ENCODE measurements at places on chromosomes 16 and 17.

- peak; percentile 91 for DNase-seq
These were observed 43.0 kb upstream of the ZNF750 start for GRCh38 chr17:82882715-82883418.

- DNase-seq: no peak
These were observed 274.0 kb downstream of the PARN start for GRCh38 chr16:14356064-14356463.

DNA sequence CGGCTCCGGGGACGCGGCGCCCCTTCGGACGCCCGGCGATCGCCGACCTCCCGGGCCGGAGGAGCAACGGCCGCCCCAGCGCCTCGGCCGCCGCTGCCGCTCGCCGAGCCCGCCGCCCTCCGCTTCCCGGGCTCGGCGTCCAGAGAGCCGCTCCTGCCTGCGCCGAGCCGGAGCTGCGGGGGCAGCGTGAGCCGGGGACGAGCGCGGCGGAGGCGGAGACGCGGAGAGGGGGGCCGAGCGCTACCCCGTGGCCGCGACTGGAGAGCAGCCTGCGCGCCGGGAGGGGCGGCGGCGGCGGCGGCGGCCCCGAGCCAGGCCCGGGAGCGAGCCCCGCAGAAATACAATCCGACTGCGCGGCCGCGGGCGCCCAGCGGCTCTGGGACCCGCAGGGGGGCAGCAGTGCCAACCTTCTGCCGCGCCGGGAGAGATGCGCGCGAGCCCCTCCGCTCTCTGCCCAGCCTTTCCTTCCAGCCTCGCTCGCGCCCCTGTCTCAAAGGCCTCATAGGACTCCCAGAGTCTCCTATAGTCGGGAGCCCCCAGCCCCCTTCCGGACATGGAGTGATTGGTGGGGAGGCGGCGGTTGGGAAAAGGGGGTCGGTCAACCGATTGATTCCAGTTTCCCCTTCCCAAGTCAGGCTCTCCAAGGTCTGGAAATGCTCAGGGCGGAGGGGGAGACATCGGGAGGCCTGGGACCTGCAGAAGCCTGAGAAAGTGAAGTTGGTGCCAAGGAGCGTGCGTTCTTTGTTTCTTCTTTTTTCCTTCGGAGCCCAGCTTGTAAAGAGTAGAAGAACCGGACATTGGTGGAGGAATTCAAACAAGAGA lies 1.0 kb upstream of the SDK2 start:
- DNase-seq: no peak

DNA sequence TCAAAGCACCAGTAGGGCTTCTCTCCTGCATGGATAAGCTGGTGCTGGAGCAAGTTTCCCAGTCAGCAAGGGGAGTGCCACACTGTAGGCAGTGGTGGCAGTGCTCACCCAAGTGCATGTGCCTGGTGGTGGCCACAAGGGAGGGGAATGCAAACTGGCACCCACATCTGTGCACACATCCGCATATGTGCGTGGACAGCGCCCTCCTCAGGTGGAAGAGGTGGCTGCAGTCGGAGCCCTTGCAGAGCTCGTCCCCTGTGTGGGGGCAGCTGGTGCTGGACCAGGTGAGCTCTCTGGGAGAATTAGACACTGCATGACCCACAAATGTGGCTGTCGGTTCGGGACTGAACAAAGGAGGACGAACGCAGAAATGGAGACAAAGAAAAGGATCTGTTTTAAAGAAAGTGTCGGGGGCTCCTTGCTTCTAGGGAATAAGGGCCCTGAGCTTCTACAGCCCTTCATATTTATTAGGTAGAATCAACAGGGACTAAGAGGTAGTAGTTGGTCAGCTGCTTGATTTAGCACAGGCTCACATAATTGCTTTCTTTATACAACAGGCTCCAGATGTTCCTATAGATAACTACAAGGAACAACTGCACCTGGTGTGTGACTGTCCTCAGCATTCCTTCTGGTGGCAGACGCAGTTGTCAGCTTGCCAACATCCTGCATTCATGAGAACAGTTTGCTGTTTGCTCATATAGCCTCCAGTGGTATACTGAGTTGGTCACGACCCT lies 5.3 kb upstream of the ZNF689 start:
- peak; percentile 65 for DNase-seq

GRCh38 chr17:48382989-48383388 lies 47.0 kb downstream of the SKAP1 start:
- DNase-seq: no peak

- DNase-seq: no peak
These were observed 126.6 kb downstream of the TMEM132E start for GRCh38 chr17:34706029-34706428.

GRCh38 chr16:51024703-51025102 lies 126.4 kb downstream of the SALL1 start:
- no peak for DNase-seq

- no peak for DNase-seq
These were observed 452.7 kb downstream of the WWOX start for GRCh38 chr16:78552106-78552675.

GRCh38 chr17:71315568-71315967 lies 805.3 kb upstream of the SOX9 start:
- DNase-seq: no peak

GRCh38 chr17:36066365-36066985 lies 2.4 kb downstream of the CCL18 start:
- DNase-seq: peak; percentile 95

DNA sequence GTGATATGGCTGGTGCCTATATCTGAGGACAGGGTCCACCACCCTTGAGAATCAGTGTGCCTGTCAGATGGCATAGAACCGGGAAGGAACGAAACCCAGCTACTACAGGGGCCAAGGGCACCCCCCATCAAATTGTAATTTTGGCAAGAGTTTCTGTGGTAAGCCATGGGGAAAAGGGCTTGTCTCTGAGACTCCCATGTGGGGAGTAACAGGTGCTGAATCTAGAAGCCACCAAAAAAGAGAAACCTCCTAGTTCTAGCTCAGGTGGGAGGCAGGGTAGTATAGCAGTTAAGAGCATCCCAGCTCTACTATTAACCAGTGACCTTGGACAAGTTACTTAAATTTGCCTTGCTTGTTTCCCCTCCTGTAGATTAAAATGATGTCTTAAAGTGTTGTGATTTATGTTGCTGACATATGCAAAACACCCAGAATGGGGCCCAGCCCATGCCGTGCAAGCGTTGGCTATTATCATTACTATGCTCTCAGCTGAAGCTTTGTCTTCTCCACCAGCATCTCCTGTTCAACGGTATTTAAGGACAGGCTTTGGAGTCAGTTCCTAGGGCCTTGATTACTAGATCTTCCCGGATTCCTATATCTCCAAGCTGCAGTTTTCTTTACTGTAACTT lies 210.7 kb upstream of the NLRP1 start:
- no peak for DNase-seq

DNA sequence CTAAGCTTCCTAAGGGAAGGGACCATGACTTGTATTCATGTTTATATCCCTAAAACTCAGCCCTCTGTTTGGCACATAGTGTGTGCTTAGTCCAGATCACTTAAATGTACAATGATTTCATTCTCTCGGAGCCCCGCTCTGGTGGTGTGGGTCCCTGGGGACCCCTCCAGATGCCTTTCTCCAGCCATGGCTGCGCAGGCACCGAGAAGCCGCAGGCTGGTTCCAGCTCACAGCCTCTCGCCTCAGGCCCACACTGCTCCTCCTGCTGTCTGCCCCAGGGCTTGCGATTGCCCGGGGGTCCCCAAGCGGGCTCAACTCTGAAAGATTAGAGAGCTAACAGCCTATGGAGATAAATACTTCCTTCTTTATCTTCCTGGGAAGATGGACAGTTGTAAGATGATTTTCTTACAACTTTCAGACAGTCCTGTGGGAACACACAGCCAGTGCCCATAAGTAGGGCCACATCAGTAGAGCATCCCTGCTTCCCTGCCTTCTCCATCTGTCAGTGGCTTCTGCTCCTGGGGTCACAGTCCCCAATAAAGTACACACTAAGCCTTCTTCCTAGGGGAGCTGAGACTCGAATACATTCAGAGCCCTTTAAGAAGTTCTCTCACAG lies 66.2 kb downstream of the CENPV start:
- DNase-seq: no peak

DNA sequence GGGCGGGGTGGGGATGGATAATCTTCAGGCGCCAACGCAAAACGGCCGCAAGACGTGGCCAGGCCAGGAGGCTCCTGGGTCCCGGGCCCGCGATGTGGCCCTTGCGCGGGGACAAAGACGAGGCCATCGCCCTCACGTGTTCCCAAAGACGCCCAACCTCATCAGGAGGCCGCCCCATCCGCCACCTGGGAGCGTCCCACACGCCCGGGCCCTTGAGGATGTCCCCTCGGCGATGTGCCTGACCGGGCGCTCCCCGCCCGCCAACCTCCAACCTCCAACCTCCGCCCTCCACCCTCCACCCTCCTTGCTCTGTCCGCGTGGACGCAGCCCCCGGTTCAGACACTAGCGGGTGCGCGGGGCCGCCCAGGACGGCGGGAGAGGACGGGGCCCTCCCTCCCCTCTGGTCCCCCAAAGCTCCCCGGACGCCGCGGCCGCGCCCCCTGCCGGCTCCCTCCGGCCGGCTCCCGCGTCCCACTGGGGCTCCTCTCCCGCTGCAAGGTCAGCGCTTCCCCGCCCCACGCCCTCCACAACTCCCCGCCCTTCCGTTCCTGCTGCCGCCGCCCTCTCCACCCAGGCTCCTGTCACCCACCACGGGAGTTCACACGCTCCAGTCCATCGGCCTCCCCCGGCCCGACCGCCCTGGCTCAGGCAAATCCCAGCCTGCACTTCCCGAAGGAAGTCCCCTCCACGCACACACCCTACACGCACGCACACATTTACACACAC lies 250.8 kb upstream of the RPL38 start:
- peak; percentile 35 for DNase-seq

DNA sequence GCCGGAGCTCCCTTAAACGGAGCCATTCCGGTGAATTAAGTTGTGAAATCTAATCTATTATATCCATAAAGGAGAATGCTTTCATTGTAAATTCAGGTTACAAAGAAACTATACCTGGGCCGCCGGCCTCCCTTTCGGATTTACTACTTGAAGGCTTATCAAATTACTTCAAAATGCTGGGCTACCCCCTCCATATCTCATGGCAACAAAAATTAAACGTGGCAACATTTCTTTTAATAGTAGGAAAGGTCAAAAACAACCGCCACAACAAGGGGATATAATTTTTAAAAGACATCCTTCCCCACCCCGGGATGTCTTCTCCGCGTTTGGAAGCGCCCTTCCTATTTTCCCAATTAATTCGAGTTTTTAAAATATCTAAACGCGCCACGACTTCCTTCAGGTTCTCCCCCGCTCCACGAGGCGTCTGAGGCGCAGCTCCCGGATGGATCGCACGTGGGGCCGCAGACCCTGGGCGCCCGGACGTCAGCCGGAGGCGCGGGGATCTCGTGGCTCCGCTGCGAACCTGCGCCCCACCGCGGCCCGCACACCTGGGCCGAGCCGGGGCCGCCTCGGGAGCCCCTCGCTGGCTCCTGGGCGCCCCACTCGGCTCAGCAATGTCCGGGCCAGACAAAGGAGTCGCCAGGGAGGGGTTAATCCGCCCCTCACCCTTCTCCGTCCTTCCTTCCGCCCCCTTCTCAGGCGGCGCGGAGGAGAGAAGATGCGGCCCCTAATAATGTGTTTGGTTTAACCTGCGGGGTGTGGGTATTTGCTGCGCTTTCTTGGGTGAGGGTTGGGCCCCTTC lies 47.4 kb upstream of the SLC38A10 start:
- no peak for DNase-seq

DNA sequence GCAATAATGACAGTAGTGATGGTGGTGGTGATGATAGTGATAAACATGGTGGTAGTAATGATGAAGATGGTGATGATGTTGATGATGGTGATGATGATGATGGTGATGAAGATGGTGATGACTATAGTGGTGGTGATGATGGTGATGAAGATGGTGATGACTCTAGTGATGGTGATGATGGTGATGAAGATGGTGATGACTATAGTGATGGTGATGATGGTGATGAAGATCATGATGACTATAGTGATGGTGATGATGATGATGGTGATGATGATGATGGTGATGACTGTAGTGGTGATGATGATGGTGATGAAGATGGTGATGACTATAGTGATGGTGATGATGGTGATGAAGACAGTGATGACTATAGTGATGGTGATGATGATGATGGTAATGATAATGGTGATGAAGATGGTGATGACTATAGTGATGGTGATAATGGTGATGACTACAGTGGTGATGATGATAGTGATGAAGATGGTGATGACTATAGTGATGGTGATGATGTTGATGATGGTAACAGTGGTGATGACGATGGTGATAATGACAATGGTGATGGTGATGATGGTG lies 35.6 kb downstream of the DYNLRB2 start:
- no peak for DNase-seq

GRCh38 chr16:79897104-79897452 lies 296.5 kb upstream of the MAF start:
- DNase-seq: no peak

DNA sequence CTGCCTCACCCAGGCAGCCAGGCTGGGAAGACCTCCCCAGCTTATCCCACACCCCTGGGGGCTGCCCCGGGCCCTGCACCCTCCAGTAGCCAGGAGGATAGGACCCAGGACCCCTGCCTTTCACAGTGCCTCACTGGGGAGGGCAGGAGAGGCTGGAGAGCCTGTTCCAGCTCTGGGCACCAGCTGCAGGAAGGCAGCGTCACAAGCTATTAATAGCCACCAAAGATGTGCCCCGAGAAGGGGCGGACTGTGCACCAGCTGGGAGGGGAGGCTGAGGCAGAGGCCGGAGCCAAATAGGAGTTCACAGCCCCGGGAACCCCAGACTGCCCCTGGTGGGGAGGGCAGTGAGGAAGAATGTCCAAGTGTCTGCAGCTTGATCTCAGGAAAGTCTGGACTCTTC lies 8.8 kb downstream of the SBK1 start:
- no peak for DNase-seq

DNA sequence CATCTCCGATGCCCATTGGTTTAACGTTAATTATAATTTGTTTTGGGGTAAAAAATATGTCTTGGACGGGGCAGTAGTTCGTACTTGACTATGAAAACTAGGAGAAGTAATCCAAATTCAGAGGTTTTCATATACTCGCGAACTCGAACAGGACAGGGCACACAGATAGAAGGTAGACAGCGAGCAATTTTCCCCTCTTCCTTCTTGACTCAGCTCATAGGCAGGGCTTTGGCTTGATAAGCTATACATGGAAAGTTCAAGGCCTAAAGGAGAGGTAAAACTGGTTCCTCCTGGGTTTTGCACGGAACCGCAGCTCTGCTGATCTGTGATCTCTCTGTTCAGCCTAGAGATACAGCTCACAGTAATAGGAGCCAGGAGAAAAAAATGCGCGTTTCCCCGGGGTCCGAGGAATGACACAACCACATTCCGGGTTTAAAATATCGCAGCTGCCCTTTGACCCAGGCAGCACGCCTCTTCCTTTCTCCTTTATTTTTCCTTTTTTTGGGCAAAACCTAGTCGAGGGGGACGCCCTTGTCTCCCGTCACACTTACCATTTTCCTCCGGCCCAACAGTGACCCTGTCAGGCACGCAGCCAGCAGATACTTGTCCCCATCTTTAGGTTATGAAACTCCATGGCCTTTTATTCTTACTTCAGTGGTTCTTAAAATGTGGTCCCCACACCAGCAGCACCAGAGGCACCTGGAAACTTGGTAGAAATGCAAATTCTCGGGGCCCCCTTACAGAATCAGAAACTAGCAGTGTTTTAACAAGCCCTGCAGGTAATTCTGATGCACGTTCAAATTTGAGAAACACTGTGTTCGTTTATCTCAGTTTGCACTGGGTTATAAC lies 1.7 kb upstream of the LASP1 start:
- DNase-seq: no peak

All from immature natural killer cell (primary cell).